ENCODE measurements at places on chromosomes 1 and 21. TPM values are rescaled to one million over a fixed set of nuclear protein-coding genes. Genes with fewer than 3 reads are reported as not detected.

SPOCD1 gene
- total RNA-seq = 70.0 TPM

GNPAT gene
- total RNA-seq = 41.7 TPM

BSND gene
- not detected for total RNA-seq

ZNF670 gene
- 4.0 TPM for total RNA-seq

ARHGAP30 gene
- total RNA-seq = not detected

- no peak for DNase-seq
These were observed 260.2 kb downstream of the HHAT start for GRCh38 chr1:210588946-210589345.

GRCh38 chr1:112696578-112697314 is 10.2 kb downstream of the RHOC start:
- no peak for DNase-seq

DNA sequence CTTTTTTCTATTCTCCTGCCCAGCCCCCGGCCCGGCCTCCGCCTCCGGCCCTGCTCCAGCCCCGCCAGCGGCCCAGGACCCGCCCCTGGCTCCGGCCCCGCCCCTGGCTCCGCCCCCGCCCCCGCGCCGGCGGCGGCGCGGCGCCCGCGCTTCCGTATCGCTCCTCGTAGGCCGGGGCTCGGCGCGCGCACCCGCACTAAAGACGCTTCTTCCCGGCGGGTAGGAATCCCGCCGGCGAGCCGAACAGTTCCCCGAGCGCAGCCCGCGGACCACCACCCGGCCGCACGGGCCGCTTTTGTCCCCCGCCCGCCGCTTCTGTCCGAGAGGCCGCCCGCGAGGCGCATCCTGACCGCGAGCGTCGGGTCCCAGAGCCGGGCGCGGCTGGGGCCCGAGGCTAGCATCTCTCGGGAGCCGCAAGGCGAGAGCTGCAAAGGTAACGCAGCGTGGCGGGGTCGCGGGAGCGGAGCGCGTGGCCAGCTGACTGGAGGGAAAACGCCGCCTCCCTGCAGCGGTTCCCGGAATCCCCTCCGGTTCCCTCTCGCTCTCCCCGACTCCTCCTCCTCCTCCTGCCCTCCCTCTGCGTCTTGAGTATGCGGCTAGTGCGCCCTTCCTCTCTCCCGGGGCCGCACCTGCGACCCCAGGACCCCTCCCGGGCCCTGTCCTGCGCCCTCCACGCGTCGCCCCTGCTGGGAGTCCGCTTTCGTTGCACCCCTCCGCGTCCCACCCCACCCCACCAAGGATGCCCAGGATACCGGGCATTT is at the start of gene IFNAR2:
Gene IFNAR2 (plus strand): TSS at position 155 of the 761 bp plus-strand sequence. CDS start 11,985 bp downstream, outside the sequence.
- DNase-seq = no peak

DNA sequence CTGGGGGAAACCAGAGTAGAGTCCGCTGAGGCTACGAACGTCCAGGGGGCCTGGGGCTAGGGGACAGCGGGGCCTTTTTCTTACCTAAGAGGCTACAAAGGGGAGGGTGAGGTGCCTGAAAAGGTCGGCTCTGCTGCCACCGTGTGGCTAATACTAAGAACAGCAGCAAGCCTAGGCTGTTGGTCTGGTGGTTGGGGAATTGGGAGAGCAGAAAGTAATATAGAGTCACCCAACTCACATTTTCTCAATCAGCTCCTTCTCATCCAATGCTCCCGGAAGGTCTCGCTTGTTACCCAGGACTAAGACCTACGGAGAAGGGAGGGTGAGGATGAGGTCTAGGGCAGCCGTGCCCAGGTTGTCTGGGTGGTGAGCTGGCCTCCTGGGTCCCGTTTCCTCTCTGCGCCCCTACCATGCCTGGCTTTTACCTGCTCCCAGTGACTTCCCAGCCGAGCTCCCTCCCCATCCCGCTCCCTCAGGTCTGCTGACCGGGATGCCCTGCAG is 9.3 kb downstream of the ARL8A start:
- no peak for DNase-seq

All from glomerular endothelial cell (primary cell).